MCF 10A (cell line): ENCODE measurements at places on chromosomes 2 and 18.
A peak's percentile ranks its signal among the peaks of the same experiment; 100 is the strongest.

DNA sequence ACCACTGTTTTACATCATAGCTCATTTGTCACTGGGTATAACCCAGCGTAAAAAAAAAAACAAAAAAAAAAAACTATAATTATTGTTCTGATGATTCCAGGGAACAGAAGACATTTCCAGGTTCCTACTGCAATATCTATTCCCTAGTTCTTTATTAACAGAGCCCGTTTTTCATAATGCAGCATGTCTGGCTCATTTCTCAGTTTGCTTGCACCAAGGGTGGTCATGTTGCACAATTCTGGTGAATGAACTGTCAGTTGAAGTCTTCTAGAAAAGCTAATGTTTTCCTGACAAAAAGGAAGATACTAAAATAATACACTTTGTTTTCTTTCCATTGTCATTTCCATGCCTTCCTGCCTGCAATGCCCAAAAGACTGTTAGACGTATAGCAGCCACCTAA lies 180.1 kb downstream of the RDH14 start:
- H3K4me3 ChIP-seq, result no peak overlapping the region
- H3K4me1 ChIP-seq, result no peaks in the 10 kb centered on the region
- no peak overlapping the region for H3K27ac ChIP-seq
- peaks cover 13% of the 10 kb centered on the region for H3K27me3 ChIP-seq
- H3K36me3 ChIP-seq, result no peaks in the 10 kb centered on the region

GRCh38 chr2:137675584-137676327 lies 288.5 kb upstream of the HNMT start:
- no peaks in the 10 kb centered on the region for H3K36me3 ChIP-seq
- no peak overlapping the region for H3K27ac ChIP-seq
- no peak for DNase-seq
- H3K4me1 ChIP-seq, result no peaks in the 10 kb centered on the region

DNA sequence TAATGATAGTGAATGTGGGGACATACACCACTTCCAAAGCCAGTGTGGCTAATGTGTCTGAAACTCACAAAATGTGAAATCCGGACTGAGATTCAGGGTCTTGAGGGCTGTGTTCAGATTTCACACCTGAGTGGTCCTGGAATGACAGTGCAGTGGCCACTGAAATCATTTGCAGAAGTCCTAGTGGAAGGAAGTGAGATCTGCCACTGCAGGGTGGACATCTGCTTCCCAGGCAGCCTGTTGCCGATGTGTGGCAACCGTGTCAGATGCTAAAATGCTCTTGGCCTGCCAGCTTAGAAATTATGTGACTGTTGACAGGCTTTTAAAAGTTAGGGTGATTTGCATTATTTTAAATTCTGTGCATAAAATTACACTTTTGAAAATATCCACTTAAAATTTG lies 77.8 kb upstream of the TMEM200C start:
- DNase-seq, result no peak
- no peak overlapping the region for H3K27ac ChIP-seq
- H3K4me3 ChIP-seq, result no peak overlapping the region
- peaks cover 29% of the 10 kb centered on the region for H3K27me3 ChIP-seq
- peaks cover 9% of the 10 kb centered on the region for H3K4me1 ChIP-seq
- H3K36me3 ChIP-seq, result no peaks in the 10 kb centered on the region

DNA sequence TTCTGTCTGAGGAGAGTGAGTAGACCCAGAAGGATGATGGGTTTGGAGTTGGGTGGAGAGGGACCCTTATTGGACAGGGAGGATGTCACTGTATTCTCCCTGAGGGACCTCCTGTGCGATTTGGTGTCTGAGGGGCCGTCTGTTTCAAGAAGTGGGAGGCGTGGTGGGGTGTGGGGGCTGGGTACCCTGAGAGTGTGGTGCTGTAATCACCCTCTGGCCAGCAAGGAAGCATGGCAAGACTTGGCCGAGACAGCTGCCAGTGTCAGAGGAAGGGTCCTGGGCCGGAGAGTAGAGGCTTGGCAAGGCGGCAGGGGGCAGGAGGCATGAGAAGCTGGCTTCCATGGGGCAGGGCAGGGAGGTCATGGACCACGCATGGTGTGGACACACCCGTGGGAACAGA lies 43.1 kb downstream of the CTIF start:
- no peaks in the 10 kb centered on the region for H3K27me3 ChIP-seq
- peaks cover 15% of the 10 kb centered on the region for H3K4me1 ChIP-seq
- no peak overlapping the region for H3K4me3 ChIP-seq
- H3K27ac ChIP-seq, result no peak overlapping the region

DNA sequence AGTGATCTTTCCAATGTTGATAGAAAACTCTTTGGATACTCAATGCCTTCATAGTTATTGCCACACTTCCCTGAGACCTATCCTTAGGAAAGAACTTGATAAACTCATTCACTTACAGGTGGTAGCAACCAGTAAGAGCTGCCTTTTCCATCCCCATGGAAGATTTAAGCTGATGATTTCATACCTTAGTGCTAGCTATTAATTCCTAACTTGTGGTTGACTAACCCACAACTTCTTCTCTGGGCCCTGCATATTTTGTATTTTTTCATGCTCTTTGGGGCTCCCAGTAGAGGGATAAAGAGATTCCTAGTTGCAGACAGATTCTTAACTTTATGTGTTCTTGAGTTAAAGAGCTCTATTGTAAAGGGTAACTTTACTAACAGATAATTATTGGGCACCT lies 25.2 kb upstream of the SIX3 start:
- H3K4me3 ChIP-seq, result no peak overlapping the region
- H3K27me3 ChIP-seq, result no peaks in the 10 kb centered on the region
- no peaks in the 10 kb centered on the region for H3K36me3 ChIP-seq
- no peak for DNase-seq
- peaks cover 20% of the 10 kb centered on the region for H3K4me1 ChIP-seq

DNA sequence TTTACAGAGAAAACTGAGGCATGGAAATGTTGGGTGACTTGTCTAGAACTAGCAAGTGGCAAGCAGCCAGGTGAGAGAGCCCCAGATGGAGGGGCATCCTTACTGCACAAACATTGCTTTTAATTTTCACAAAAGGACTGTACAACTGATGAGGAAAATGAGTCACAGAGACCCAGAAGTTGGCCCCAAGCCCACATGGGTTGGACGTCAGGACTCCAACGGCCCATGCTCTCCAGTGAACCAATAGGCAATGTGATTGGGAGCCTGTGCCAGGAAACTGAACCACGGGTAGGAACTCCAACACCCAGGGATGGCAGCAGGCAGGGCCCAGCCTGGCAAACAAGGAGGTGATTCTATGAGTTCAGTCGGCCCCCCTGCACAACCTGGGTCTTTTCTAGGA lies 50.8 kb downstream of the PID1 start:
- H3K4me1 ChIP-seq, result peaks cover 7% of the 10 kb centered on the region
- no peak overlapping the region for H3K27ac ChIP-seq
- peak; percentile 53 for DNase-seq
